ENCODE measurements at places on chromosomes 5 and 9. TPM values are rescaled to one million over a fixed set of nuclear protein-coding genes. Genes with fewer than 3 reads are reported as not detected.

The SHROOM1 gene
- 7.0 TPM for total RNA-seq

The ADRA1B gene
- not detected for total RNA-seq

The CCDC180 gene
- 5.9 TPM for total RNA-seq

The ANKS6 gene
- 44.5 TPM for total RNA-seq

The DMAC1 gene
- total RNA-seq, result 72.7 TPM

The ABCA1 gene
- total RNA-seq, result 16.2 TPM

The HRCT1 gene
- total RNA-seq, result not detected

The SCGB3A2 gene
- total RNA-seq, result 62.5 TPM

The OR1Q1 gene
- total RNA-seq, result not detected

Measured in H9 (cell line).